ENCODE measurements at places on chromosomes 5 and 9.

GRCh38 chr5:131679911-131680310 is 44.9 kb upstream of the RAPGEF6 start:
- DNase-seq: no peak

- no peak for DNase-seq
Observed at GRCh38 chr5:116145416-116145815, 60.6 kb downstream of the COMMD10 start.

DNA sequence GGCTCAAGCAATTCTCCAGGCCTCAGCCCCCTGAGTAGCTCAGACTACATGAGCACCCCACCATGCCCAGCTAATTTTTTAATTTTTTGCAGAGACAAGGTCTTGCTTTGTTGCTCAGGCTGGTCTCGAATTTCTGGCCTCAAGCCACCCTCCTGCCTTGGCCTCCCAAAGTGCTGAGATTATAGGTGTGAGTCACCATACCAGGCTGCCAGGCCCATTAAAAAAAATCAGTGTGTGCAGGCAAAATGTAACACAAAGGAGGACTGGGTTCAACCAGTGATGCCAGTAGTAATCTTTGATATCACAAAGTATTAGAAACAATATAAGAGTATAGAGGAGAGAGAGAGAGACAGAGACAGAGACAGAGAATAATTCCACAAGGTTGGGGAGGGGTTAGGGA is 322.7 kb downstream of the MSX2 start:
- no peak for DNase-seq

DNA sequence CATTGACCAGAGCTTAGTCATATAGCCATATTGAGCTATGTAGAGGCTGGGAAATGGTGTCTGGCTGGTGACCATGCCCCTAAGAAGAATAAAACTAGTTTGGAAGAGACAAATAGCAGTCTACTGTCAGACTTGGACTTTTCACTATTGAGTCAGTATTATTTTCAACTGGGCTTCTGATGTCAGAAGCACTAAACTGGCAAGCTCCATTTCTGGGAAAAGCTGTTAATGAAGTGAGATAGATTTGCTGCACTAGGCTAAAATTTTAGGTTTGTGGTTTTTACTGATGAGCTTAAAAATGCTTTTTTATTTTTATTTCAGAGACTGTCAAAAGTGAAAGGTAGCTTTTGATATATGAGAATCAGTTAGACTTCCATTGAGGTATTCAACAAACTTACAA is 220.2 kb downstream of the RAB3C start:
- no peak for DNase-seq

GRCh38 chr5:52760695-52761366 is 26.9 kb upstream of the ITGA1 start:
- no peak for DNase-seq

- no peak for DNase-seq
Observed at GRCh38 chr9:104177003-104177611, 83.0 kb downstream of the SMC2 start.

- no peak for DNase-seq
Observed at GRCh38 chr5:140190872-140191218, 15.9 kb downstream of the CYSTM1 start.

DNA sequence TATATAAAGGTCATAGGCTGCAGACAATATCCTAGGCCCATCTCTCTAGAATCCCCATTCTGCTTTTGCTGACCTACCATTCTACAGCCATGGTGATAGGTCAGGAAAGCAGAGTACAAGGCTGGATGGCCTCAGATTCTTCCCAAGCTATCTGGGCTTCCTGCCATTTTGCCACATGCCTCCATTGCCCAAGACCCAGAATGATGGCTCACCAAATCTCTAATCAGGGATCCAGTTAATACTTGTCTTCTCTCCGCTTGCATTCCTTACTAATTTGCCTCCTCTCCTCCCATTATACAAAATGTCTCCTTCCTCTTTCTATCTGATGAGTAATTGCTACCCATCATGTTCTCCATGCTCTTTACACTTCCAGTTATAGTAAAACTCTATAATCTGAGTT is 22.7 kb upstream of the NDUFS4 start:
- no peak for DNase-seq

DNA sequence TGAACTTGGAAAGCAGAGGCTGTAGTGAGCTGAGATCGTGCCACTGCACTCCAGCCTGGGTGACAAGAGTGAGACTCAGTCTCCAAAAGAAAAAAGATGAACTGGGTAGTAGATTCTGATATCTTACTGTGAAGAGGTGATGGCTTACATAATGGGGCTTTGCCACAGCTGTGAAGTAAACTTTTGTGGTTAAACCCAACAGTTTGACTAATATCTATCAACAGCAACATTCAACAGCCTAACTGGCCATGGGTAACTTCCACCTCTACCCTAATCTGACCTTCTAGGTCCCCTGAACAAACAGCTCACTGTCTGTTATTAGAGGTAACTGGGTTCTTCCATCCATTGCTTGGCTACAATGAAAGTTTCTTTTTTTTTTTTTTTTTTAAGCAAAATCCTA is 52.1 kb downstream of the TLE1 start:
- DNase-seq: no peak

- no peak for DNase-seq
Observed at GRCh38 chr9:134361426-134361825, 35.2 kb downstream of the RXRA start.

DNA sequence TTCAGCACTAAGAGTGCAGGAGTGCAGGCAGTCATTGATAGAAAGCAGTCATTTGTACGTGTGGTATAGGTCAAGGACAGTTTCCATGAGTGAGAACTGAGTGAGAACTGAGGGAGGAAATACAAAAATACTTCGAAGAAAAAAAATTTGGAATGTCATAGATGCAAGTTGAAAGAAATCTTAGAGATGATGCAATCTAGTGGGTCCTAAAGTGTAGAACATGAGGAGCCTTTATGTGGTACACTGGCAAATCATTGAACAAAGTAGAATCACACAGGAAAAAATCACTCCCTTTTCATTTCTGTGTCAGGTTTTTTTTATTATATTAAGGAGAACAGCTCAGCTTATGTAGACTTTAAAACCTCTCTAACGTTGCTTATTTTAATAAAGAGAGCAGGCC is 26.4 kb upstream of the SLC1A1 start:
- no peak for DNase-seq

DNA sequence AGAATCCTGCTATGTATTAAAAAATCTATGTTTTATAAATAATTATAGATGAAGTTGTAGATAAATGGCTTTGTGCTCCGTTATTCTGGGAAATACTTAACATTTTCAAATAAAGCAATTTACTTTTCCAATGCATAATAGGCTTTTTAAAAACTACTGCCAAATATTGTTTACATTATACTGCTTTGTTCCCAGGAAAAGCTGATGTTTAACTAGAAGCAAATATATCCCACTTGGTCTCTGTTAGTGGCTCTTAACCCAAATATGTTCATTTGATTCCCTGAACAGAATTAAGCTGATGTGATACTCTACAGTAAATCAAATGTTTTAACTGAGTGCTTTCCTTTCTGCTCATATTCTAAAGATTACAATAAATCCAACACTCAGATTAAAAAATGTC is 326.3 kb downstream of the SLCO4C1 start:
- no peak for DNase-seq
